ENCODE measurements at places on chromosomes 4 and X.

- DNase-seq: no peak
Observed at GRCh38 chrX:44708470-44708869, 135.4 kb upstream of the DUSP21 start.

GRCh38 chr4:121555315-121556107 is 141.3 kb downstream of the ANXA5 start:
- no peak for DNase-seq

DNA sequence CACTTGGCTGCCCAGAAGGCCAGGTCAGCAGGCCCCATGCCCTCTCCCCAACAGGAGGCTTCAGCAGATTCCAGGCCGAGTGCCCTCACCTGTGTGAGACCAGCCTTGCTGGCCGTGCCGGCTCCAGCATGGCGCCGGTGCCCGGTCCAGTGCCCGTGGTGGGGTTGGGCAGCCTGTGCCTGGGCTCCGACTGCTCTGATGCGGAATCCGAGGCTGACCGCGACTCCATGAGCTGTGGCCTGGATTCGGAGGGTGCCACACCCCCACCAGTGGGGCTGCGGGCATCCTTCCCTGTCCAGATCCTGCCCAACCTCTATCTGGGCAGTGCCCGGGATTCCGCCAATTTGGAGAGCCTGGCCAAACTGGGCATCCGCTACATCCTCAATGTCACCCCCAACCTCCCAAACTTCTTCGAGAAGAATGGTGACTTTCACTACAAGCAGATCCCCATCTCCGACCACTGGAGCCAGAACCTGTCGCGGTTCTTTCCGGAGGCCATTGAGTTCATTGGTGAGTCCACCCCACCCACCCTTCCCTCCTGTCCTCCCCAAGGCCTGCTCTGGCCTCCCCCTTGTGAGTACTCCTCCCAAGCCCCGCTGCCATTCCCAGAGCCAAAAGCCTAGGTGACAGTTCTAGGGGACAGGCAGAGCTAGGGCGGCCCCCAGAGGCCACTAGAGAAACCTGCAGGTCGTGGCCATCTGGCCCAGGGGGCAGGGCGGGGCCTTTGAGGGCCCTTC is 2.3 kb downstream of the DUSP9 start:
- no peak for DNase-seq

GRCh38 chr4:141328560-141329173 is 108.0 kb downstream of the ZNF330 start:
- DNase-seq: no peak

DNA sequence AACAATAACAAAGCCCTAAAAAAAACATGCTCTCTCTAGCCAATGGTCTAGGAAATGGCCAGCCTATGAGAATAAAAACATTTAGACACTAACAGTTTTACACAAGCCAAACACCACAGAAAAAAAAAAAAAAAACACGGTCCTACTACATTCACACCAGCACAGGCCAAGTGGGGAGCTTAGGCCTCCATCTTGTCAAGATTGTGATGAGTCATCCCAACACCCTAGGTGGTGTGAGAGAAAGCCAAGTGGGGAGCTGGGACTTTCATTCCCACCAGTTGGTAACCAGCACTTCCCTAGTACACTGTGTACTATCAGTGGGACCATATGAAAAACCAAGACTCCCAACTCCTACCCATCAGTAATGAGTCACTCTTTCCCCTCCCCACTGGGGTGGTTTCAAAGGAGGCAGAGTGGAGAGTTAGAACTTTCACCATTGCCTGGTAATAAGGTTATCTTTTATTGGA is 95.6 kb downstream of the ADAMTS3 start:
- DNase-seq: no peak

DNA sequence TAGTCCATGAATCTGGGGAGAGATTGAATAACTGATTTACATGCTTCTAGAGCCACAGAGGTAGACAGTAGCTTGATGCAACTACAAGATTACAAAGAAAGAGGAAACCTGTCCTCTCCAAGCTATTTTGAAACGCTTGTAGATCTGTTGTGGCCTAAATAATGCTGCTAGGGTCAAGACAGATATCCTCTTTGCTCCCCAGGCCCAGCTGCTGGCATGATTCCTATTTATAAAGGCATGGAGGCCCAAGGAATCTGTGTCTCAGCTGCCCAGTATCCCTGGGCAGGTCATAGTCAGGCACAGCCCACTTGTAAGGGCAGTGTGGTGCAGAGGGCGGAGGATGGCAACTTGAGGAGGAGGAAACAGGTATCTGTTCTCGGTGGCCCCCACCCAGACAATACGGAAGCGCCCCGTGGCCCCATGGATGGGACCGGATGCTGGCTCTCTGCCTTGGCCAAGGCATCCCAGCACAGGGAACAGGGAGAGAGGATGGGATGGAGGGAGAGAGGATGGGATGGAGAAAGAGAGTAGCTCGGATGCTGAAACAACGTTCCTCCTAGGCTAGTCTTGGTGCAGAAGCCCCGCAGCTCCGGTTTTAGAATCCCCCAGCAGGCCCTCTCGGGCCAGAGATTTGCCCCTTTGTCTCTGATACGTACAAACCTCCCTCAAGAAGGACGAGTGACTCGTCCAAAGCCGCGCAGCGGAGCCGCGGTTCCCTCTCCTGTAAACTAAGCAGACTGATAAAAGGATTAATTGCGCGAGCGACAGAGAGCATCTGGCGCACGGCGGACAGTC is 767 bp upstream of the SMIM20 start:
- no peak for DNase-seq

GRCh38 chr4:101315041-101315440 is 32.3 kb downstream of the PPP3CA start:
- DNase-seq: no peak

GRCh38 chrX:49912086-49912485 is 10.3 kb upstream of the CLCN5 start:
- no peak for DNase-seq

DNA sequence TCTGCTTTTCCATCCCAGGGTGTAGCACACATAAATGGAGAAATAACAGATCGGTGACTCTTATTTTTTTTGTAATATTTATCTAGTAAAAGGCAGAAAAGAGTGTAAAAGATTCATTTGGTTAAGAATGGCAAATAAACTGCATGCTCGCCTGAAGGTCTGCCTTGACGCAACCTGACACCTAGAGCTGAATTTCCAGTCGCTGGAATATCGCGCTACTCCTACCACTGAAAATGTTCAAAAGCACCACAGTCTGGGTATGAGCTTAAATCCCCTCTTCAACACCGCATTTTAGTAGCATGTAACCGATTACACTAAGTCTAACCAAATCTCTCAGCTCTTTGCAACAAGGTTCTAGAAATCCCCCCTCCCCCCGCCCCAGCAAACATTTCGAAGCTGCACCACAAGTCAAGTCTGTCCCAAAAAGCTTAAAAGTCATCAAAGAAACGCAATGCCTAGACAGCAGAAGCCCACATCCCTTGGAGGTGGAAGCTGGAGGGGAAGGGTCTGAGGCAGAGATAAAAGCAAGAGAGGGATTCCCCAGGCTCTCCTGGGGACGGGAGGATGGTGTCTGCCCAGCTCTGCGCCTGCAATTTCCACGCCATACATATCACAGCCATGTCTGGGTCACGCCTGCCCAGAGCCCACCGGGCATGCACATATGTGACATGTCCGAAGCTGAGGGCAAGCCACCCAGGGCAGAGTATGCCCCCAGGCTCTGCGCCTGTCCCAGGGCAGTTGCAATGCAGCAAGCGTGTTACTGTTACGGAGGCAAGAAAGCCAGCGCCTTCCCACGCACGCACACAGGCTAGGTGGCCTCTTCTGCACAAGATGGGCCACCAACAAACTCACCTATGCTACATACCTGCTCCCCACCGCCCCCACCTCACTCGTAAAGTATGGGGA is 1.4 kb downstream of the FGF13 start:
- no peak for DNase-seq

GRCh38 chr4:54746218-54746617 is 88.5 kb downstream of the KIT start:
- DNase-seq: no peak

DNA sequence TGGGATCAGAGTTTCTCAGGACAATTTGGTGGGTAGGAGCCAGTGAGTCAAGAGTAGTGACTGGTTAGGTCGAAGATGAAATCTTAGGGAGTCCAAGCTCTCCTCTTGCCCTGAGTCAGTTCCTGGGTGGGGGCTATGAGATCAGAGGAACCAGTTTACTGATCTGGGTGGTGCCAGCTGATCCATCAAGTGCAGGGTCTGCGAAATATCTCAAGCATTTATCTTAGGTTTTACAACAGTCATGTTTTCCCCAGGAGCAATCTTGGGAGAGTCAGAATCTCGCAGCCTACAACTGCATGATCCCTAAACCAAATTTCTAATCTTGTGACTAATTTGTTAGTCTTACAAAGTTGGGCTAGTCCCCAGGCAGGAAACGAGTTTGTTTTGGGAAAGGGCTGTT is 1833.2 kb upstream of the PCDH7 start:
- DNase-seq: no peak

DNA sequence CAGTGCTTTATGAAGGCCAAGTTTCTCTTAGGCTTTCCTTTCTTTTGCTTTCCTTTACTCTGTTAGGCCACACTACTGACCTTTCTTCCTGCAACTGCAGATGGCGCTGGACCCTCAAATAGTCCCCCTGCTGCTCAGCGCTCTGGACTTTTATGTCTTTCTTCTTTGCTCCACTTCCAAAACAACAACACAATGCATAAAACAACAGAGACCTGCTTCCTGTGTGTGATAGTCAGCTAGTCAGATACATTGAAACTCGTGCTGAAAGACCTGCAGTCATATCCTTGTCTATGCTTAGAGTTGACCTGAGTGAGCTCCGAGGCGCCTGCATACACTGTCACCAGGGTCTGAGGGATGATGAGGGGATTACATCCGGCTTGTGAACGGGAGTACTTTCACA is 108.9 kb upstream of the TEX13D start:
- DNase-seq: no peak

DNA sequence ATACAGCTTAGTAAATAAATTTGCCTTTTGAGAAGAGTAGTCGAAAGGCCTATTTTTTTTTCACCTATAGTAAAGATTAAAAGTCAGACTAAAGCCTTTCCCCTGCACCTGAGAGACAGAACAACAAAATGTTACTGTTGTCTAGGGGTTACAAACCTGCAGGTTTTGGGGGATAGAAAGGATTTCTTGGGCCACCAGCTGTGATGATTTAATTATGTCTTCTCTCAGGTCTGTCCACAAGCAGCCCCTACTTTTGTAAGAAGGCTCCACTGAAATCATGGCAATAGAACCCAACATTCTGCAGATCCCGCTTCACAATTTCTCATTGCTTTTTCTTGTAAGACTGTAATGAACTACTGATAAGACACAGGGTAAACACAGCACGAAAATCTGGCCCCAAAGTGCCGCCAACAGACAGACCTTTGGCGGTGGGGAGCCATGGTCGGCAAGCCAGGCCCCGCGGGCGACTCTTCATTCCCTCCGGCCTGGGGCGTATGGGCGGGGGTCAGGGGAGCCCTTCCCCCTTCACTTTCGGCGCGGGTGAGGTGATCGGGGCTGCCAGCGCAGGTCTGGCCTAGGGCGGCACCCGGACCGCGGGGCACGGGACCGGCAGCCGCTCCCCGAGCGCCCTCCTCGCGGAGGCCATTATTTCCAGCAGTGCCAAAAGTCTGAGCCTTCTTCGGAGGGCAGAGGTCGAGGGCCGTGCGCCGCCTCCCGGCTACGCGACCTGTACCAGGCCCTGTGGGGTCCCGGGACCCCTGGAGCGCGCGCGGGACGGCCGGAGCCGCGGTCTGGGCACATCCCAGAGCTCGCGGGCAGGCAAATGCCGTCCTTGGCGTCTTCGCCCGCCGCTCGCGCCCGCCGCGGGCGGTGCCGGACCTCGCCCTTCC is 812 bp upstream of the KDM6A start:
- peak; percentile 10 for DNase-seq

DNA sequence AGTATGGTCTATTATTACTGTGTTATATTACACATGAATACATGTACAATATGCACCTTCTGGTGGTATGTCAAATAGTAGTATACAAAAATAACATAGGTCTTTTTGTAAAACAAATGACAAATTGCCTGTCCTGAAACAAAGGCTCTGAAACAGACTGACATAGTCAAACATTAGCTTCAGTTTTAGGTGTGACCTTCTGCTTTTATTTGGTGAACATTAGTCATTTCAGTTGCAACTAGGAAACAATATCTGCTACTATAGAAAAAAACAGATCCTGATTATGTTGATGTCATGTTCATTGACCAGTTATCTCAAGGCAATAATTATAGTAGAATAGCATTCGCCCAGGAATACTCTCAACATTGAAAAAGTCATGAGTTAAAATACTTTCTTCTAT is 123.0 kb downstream of the CHRNA9 start:
- no peak for DNase-seq

GRCh38 chr4:19756661-19757060 is 495.0 kb upstream of the SLIT2 start:
- DNase-seq: no peak

GRCh38 chr4:7788694-7789425 is 150.8 kb downstream of the AFAP1 start:
- no peak for DNase-seq

DNA sequence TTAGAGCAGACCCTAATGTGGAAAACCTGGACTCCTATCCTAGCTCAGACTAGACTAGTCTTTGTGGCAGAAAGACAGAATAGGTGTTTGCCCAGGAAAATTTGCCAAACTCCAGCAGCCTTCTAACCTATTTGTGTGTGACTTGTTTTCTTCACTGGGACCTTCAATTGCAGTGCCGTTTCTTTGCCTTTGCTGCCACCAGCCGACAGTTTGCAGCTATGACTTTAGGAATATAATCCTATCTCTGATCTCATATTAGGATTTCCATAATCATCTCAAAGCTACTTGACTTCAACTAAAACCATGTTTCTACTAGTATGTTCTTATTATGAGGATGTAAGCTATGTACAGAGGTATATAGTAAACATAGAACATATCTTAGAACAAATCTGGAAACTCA is 60.2 kb upstream of the PGAM4 start:
- no peak for DNase-seq

DNA sequence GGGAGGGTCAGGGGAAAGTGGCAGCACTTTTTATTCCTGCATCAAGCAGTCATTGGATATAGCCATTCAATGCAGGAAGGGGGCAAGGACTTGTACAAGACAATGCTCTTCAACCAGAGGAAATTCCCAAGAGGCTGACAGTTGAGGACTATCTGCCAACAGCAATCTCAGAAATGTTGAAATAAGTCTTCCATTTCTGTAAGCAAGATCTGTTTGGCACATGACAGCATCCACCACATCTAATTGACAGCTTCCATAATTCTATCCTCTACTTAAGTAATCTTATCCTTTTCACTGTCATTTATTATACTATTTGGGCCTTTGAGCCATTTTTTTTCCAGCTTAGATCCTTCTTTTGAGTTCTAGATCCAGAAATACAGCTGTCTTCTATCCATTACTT is 110.7 kb downstream of the CFAP299 start:
- DNase-seq: no peak

DNA sequence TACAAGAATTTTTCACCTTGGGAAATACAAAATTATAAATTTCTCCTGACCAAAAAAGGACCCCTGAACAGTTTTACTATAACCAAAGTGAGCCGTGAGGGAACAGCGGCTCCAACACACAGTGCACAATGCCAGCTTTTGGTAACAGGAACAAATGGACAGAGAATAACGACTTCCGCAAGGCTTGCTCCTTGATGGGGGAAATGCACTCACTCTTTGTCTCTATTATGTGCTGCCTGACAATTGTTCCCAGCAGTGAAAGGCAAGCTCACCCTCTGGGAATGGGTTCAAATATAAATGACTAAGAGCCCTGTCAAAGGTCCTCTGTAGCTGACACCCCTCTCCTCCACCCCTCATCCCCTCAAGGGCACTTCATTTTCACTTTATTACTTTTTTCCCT is 325.8 kb upstream of the GALNT7 start:
- no peak for DNase-seq
